ENCODE measurements at places on chromosomes 5 and 9.

DNA sequence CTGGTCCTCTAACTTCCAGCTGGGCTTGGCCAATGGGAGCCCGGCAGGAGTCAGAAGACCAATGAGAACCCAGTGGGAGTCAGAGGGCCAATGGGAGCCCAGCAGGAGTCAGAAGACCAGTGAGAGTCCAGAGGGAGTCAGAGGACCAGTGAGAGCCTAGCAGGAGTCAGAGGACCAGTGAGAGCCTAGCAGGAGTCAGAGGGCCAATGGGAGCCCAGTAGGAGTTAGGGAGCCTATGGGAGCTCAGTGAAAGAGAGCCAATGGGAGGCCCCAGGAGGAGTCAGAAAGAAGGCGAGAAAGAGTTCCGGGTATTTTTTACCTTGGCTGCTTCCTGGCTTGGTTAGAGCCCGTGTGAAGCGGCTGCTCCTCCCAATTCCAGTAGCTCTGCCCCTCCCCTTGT is 191.0 kb downstream of the GABBR2 start:
- DNase-seq = no peak

GRCh38 chr5:163401271-163401670 is 36.1 kb upstream of the CCNG1 start:
- no peak for DNase-seq

- DNase-seq = no peak
Measured at GRCh38 chr9:38675211-38675610, 44.7 kb downstream of the FAM240B start.

- DNase-seq = no peak
Measured at GRCh38 chr9:125767349-125767748, 20.2 kb downstream of the PBX3 start.
